ENCODE measurements at places on chromosomes 4 and X.

DNA sequence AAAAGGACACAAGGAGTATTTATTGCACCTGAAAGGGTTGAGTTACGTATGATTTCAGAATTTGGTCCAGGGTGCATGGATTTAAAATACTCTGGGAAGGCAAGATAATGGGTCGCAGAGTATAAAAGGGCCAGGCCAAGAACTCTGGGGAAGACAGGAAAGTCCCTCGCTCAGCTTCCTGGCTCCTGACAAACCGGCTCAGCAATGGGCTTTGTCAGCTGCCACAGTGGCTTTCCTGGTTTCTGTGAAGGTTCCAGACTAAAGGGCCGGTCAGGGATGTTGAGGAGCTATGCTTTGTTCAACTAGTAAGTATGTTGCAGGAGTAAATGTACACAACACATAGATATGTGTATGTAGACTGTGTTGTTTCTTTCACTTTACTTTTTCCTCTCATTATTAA is 154.4 kb upstream of the ETNPPL start:
- no peak for DNase-seq

DNA sequence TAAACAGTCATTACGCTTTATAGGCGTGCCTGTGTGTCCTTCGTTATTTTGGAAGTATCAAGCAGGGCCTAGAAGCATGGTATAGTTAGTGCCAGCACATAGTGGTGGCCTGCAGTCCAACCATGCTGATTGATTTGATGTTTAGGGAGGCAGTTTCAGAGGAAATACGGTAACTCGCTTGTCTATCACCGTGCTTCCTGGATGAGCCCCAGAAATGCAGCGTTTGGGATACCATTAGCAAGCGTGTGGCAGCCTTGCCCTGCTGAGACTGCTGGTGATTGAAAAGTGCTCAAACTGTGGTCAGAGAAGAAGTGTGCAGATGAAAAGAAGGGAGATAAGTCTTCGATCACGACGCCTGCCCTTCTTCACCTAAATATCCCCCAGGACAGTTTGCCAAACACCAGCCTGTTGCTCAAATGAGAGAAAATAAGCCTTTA is 158.4 kb downstream of the CHIC2 start:
- DNase-seq, result peak; percentile 71

DNA sequence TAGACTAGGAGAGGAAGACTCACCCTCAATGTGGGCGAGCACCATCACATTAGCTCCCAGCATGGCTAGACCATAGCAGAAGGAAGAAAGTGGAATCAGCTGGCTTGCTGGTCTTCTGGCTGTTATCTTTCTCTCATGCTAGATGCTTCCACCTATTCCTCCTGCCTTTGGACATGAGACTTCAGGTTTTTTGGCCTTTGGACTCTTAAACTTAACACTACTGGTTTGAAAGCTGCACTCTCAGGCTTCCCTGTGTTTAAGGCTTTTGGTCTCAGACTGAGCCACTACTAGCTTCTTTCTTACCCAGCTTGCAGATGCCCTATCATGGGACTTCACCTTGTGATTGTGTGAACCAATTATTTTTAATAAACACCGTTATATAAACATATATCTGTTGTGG is 39.0 kb upstream of the UGT2B4 start:
- DNase-seq, result no peak

GRCh38 chrX:102652031-102652688 is 877 bp downstream of the GPRASP1 start:
- DNase-seq, result no peak

GRCh38 chr4:77798385-77798784 is 20.8 kb downstream of the CNOT6L start:
- no peak for DNase-seq

DNA sequence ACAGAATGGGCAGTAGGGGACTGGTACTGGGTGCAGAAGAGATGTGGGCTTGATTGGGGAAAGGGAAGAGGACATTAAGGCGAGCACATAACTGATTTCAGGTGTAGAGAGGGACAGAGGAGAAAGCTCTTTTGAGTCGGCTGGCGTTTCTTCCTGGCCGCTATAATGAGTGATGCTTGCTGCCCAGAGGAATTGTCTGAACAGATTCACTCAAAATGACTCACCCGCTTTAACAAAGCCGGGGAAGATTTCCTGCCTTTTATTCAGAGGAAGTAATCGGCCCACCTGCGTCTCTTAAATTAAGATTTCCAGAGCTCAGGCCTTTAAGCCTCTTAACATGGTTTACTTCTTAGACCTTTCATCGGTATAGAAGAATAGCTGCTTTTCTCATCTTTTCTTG is 102.1 kb upstream of the AP1S2 start:
- DNase-seq, result peak; percentile 39

- DNase-seq, result peak; percentile 79
These were observed 28.4 kb downstream of the DDX60L start for GRCh38 chr4:168451744-168452390.

GRCh38 chr4:75034523-75034922 is 101.6 kb downstream of the PARM1 start:
- DNase-seq, result no peak

- no peak for DNase-seq
These were observed 176.0 kb downstream of the MGST2 start for GRCh38 chr4:139841464-139842195.

DNA sequence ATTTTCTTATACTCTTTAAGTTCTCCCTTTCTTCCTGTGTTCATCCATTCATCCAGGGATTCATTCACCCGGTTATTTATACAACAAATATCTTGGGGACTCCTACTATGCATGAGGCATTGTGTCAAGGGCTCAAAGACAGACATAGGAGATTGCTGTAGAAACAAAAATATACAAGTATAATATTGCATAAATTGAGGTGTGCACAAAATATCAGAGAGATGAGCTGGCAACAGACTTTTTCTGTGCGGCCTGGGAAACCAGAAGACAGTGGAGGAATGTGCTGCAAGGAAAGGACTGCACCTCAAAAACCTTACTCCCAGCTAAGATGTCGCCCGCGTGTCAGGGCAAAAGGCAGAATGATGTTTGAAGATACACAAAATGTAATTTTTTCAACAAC is 9.6 kb downstream of the OTOP1 start:
- DNase-seq, result peak; percentile 18

DNA sequence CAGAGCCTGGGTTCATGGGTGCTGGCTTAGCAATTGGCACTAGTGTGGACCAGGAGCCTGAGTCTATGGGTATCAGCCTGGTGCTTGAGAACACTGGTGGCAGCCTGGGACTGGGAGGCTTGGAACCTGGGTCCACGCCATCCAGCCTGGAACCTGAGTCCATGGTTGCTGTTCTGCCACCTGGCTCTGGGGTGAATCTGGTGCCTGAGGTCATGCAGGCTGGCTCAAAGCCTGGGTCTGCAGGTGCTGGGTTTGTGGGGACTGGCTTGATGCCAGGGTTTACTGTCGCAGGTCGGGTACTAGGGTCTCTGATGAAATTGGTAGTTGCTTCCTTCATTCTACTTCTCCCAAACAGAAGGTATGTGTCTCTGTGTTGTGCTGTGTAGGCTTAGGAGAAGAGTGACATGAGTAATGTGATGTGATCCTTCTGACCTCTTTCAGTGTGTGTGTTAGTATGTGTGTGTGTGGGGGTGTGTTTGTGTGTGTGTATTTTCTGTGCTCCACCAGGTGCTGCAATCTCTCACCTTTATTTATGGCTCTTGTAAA is 517.0 kb upstream of the EPHA5 start:
- DNase-seq, result no peak

GRCh38 chr4:155667222-155667567 is 547 bp downstream of the GUCY1A1 start:
- peak; percentile 6 for DNase-seq

- no peak for DNase-seq
These were observed 29.4 kb downstream of the APELA start for GRCh38 chr4:164906368-164906767.

DNA sequence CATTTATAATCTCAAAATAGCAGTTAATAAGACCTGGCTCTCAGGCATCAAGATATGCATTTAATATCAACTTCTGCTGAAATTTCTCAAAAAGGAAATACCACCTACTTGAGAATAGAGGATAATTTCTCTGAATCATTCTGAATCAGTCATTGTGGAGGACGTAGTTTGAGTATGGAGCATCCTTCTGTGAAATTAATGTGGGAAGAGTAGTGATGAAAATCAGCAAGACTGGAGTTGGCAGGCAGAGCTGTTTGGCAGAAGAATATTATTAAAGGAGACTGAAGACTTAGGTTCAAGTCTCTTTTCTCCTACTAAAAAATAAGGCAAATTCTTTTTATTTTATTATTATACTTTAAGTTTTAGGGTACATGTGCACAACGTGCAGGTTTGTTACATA is 325.6 kb upstream of the ATOH1 start:
- no peak for DNase-seq

GRCh38 chrX:13774696-13775095 is 40.1 kb downstream of the OFD1 start:
- DNase-seq, result no peak

GRCh38 chr4:134540588-134540987 is 339.0 kb upstream of the PABPC4L start:
- DNase-seq, result no peak

GRCh38 chrX:38260231-38260630 is 39.6 kb upstream of the SRPX start:
- no peak for DNase-seq

DNA sequence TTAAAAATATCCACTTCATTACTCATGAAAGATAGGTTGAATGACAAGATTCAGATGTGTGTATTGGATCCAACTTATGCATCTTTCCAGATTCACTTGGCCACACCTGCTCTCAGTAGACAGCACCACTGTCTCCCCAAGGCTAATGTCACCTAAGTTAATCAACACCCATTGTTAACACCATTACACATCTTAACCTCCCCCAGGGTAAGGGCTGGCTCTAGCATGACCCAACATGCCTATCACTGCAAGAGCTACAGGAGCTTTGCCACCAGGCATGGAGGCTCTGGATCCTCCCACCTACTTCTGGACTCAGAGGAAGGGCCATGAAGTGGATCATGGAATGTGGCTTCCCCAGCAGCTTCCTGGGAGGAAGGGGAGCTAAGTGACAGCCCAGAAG is 32.8 kb upstream of the LSM6 start:
- DNase-seq, result no peak

GRCh38 chr4:140331876-140332275 is 41.6 kb upstream of the SCOC start:
- no peak for DNase-seq

DNA sequence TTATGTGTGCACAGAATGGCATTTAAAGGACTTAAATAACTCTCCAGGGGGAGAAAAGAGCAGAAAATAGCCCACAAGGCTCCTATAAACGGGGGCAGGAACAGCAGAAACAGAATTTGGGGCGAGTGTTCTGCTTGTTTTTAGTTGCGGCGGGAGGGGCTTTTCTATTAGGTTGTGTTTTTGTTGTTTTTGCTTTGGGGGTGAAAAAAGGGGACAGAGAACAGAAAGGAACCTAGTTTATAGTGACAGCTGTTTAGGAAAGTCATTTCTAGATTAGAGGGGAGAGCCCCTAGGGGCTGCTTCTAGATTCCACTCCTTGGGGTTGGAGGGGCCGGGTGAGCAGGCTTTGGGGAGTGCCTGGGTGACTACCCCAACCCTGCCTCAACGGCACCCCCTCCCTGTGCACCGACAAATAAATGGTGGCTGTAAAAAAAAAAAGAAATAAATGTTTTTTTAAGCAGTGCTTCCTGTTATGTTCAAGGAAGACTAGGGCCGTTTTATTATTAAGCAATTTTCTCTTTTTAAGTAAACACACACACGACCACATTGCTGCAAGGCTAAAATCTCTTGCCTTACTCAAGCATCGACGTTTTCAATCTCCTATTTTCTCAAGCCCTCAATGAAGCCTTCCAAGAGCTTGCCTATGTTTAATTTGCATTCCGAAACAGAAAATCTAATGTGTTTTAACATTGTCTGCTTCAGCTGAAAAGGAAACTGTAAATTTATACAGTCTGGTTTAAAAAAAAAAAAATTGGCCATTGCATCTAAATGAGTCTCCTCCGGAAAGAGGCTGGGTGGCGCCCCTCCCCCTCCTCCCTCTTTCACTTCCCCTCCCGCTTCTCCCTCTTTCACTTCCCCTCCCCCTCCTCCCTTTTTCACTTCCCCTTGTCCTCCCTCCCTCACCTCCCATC is 123.3 kb upstream of the TBL1X start:
- peak; percentile 22 for DNase-seq

- no peak for DNase-seq
These were observed 289.6 kb downstream of the CXXC4 start for GRCh38 chr4:104205116-104205515.

DNA sequence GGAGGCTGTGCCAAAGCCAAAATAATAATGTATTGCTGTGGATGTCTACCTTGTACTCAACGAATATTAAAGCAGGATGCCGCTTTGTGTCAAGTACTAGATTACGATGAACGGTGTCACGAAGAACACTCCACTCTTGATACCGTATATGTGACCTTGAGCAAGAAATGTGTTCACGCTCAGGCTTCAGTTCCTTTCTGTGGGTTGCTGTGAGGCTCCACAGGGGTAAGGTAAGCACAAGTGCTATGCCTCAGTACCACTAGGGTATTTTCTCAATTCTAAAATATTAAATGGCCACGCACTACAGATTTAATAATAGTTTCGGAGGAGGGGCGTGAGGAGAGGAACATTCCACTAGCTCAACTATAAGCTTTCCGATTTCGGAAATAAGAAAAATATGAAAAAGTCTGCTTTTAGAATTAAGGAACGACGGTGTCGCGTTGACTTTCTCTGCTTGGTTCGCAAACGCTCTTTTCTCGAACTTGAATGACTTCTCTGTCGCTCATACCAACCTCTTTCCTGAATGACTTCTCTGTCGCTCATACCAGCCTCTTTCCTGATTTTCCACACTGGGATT is 607 bp upstream of the SCOC start:
- no peak for DNase-seq

DNA sequence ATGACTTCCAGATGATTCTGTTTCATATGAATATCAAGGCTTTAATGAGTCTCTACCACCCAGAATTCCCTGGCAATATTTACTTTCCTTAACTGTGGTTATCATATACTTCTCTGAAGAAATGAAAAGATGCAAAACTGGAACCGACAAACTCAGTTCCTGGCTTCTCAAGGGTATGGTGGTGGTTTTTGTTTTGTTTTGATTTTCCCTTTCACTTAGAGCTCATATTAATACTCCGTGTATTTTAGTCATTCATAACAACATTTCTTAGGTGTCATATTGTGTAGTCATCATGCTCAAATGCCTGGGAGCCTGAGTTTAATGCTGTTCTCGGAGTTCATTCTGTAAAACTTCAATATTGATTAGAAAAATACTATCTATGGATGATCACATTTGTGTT is 665 bp downstream of the TRPC5OS start:
- no peak for DNase-seq

GRCh38 chrX:47143894-47144625 is 442 bp downstream of the NDUFB11 start:
- peak; percentile 8 for DNase-seq

DNA sequence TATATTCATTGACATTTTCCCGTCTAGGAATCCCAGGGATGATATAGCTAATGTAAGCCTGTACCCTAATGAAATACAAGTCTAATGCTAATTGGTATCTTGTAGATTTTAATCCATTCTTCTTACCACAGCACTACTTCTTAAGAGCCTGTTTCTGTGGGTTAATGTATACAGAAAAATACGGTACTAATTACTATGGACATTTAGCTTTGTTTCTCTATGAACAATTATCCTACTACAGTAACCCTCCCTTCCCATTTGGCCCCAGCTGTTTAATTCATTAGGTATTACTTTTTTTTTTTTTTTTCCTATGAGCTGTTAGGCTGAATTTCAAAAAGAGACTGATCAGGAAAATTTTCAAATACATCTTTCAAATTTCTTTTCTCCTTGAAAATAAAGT is 245.1 kb upstream of the SLC7A11 start:
- no peak for DNase-seq
